ENCODE measurements at places on chromosomes 7 and 10.

GRCh38 chr7:155585951-155586350 lies 39.6 kb upstream of the CNPY1 start:
- DNase-seq = no peak

DNA sequence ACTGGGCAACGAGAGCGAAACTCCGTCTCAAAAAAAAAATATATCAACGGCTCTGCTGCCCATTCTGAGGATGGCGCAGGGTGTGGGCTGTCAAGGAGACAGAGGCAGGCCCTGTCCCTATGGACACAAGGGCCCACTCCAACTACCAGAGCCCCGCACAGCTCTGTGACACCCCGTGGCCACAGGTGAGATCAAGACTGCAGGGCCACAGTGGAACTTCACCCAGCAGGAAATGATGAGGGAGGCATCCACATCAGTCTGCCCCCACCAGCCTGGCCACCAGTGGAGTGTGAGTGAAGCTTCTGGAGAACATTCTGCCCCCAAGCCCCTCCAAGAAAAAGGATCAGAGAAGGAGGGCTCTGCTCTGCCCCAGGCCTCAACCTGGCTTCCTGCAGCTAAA lies 136.7 kb downstream of the DLG5 start:
- no peak for DNase-seq

- peak; percentile 31 for DNase-seq
Observed at GRCh38 chr7:6271060-6271658, 1.3 kb downstream of the CYTH3 start.

DNA sequence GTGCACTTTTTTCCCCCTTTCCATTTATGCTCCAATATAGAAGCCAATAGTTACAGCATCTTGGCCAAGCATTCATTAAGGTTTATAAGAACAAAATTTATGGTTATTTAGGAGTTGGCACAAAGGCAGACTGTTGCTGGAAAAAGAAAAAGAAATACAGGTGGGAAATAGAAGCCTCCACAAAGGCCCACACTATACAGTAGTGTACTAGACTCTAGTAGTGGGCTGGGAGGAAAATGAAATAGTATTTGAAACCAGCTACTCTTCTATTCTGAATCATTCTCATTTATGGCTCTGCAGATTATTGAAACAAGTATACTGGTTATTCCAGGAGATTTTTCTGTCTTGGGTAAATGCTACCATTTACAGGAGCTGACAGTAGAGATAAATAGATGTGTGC lies 80.9 kb upstream of the CDK6 start:
- no peak for DNase-seq

DNA sequence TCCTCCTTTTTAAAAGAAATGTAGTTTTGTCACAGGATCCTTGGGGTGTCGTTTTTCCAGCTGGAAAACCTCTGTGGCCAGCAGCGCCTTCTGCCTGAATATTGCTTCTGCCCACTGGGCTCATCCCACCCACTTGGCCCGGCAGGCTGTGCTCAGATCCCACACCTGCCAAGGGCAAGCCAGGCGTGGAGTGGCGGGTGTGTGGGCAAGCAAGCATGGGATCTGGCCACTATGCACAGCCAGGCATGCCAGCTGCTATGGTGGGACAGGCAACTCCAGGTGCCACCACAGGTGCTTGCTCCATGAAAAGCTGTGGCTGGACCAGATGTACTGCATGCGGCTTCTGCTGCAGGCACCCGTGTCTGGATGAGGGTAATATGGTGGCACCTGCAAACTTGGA lies 31.2 kb upstream of the INPP5F start:
- no peak for DNase-seq

DNA sequence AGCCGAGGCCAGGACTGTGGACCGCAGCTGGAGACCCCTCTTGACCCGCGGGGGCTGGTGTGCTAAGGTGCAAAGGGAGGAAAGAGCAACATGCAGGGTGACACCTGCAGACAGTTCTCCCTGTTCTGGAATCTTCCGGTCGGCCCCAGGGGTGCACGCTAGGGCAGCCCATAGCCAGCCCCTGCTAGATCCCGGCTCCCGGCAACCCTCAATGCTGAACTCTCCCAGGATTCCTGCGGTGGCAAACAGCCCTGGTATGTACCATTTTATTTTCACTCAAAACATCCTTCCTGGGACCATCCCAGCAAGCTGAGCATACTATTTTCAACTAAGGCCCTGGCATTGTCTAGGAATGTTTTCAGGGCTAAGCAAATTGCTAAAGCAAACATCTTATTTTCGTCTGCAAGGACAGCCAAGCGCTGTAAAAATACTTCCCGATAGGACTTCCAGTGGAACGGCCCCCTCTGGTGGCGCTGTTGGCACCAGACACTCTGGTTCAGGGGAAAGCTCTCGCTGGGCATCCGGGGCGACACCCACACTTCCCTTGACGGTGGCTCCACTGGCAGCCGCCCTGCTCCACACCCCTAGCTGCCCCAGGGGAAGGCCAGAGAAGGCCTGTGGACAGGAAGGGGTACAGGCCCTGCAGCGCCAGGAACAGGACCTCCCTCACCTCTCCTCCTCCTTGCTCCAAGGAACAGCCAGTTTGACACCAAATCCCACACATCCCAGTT lies 99.4 kb downstream of the CTBP2 start:
- peak; percentile 70 for DNase-seq

- peak; percentile 63 for DNase-seq
Observed at GRCh38 chr10:30818010-30818660, 188.6 kb upstream of the LYZL2 start.

- DNase-seq = no peak
Observed at GRCh38 chr7:128591705-128592104, 80.4 kb upstream of the GARIN1A start.

- DNase-seq = no peak
Observed at GRCh38 chr7:138002828-138003189, 923 bp upstream of the CREB3L2 start.

DNA sequence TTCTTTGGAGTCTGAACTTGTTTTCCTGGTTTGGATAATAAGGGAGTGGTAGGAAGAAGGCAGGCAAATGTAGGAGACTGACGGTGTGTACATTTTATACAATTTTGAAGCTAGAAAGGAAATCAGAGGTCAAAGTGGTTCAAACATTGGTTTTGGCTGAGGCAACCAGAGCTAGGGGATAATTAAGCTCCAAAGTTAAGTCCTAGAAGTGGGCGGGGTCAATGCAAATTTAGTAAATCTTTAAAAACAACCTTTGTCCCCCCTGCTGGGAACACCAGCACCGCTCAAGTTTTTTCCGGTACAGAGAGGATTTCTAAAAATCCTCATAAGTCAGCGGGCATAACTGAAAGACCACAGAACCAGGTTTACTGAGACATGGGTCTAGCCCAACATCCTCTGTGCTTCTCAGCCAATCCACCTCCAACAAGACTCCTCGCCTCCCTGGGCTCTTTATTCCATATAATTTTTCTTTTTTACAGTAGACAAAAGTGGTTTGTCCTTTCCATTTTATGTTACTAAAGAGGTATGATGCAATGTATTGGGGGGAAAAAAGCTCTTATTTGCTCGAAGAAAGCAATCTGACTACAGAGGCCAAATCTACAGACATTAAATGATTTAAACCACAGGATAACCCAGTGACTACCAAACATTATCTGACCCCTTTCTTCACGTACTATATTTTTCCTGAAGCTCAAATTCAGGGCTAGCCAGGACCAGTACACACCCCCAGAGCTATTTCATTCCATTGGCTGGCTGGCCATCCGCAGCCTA lies 1.6 kb downstream of the GLUD1 start:
- peak; percentile 53 for DNase-seq

DNA sequence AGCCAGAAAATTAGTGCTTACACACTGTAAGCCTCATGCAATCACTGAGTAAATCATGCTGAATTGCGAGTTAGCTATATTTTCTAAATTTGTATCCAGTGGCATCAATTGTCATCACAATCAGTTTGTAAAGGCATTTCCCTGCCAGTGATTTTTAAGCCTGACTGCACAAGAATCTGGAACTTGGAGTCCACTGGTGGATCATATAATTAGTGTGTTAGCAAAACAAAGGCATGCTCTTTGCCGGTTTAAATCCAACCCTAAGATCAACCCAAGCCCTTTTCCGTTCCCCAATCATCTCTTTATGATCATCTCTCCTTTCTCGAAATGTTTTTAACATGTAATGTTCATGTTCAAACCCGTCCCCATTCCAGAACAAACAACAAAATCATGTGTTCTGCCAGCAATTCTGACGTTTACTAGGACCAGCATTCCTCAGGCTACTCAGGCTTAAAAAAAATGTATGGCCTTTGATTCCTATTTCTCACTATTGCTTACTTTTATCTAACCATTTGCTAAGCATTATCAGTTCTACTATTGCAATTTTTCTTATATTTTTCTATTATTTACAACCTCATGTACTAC lies 649.2 kb downstream of the SORCS1 start:
- DNase-seq = peak; percentile 46

GRCh38 chr7:107661081-107661864 lies 645 bp downstream of the SLC26A4 start:
- DNase-seq = no peak

GRCh38 chr7:2950578-2950977 lies 93.1 kb downstream of the CARD11 start:
- DNase-seq = no peak

- no peak for DNase-seq
Observed at GRCh38 chr10:35375091-35375765, 38.9 kb downstream of the CCNY start.

DNA sequence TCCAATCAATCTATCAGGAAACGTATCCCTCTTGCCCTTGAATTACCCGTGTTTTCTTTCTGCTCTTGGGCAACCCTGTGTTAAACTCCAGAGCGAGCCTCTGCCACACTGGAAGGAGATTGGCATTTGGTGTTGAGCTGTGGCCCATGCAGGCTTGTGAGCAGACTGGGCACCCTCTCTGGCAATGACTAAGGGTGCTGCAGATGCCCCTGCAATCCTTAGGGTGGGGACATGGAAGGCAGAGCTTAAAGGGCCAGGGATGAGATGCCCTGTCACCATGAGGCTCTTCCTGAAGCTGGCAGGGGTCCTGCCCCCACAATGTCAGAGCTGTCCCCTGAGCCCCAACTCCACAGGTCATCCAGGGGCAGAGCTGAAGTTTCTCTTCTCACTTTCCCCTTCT lies 19.5 kb upstream of the FAM180A start:
- DNase-seq = no peak

GRCh38 chr7:122858320-122858719 lies 27.9 kb downstream of the CADPS2 start:
- no peak for DNase-seq

- DNase-seq = no peak
Observed at GRCh38 chr7:134495546-134495945, 31.8 kb upstream of the AKR1B10 start.

DNA sequence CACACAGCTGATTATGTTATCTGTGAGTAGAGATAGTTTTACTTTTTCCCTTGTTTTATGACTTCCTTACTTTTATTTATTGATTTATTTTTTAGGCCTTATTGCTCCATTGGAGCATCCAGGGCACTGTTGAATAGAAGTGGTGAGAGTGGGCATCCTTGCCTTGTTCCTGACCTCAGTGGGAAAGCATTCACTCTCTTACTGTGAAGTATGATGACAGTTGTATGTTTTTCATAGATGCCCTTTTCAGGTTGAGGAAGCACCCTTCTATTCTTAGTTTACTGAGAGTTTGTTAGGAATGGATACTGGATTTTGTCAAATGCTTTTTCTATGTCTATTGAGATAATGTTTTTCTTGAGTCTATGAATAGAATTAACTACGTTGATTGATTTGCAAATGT lies 88.6 kb downstream of the XRCC2 start:
- DNase-seq = peak; percentile 90

GRCh38 chr10:8245131-8245813 lies 190.8 kb downstream of the GATA3 start:
- DNase-seq = no peak

Data from kidney glomerular epithelial cell (primary cell).